ENCODE measurements at places on chromosomes 7 and 10.
A peak's percentile ranks its signal among the peaks of the same experiment; 100 is the strongest.

DNA sequence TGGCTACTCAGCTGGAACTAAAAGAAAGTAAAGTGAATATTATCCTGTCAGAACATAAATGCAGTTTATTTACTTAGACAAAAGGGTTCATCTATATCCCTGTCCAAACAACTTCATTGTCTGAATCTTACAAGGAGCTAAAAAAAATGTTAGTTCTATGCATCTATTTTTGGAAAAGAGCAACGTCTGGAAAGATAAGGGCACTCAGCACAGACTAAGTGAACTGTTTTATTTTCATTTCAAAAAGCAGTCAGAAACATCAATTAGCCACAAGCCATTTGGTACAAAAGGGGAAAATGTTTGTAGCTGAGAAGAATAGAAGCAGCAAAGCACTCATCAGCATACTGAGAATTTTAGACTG lies 245.5 kb downstream of the FOXP2 start:
- DNase-seq: no peak

DNA sequence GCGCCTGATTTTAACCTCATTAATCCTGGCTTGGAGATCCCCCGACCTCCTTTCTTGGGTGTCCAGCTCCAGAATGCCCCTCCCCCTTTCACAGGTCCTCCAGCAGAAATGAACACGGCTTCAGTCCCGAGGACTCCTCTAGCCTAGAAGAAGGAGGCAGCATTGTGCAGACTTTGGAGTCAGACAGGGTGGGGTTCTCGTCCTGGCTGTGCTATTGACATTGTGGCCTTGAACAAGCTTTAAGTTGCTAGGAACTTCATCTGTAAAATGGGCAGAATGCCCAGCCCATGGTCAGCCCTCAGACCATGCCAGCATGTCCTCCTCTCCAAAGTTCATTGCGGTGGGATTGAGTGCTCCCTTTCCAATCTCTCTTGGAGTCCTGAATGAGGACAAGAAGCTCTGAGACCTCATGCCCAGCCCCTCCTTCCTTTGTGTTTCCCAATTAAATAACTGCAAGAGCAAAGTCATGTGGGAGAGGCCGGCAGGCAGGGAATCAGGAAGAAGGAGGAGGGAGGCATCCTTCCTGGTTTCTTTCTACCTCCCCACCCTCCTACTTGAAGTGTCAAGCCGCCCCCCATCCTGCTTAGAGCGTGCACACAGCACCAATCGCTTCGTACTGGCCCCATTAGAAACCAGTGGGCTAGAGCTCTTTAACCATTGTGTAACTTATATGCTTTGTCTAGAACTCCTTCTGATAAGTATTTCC lies 86.4 kb downstream of the RBM20 start:
- no peak for DNase-seq

DNA sequence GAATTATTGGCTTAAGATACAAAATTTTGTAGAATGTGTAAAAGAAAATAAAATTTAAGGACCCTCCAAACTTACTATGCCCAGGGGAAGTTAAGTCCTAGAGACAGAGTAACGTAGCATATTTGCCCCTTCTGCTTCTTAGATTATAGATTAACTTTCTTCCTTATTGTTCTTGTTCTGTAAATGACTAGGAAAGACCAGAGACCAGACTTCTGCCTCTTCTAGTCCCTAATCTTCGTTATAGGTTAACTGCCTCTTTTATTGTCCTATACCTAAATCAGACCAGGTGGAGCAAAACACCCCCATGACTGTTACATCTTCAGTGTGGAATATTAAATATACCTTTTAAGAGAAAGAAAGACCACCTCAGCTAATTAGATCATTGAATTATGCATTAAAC lies 160.5 kb downstream of the PHTF2 start:
- no peak for DNase-seq

DNA sequence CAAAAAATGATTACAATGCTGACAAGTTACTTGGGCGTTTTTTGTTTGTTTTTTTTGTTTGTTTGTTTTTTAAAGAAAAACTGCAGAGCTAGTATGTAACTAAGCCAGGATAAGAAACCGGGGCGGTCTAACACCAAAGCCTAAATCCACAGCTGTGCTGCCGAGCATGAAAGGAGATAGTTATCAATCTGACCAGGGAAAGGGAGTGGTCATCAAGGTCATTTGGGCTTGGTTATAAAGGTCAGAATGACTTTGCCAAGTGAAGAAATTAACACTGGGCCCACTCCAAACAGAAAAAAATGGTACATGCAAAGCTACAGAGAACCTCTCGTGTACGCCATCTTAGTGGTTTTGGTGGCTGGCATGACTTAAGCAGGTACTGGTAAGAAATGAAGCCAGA lies 104.7 kb downstream of the SRPK2 start:
- DNase-seq: no peak

- peak; percentile 22 for DNase-seq
Measured at GRCh38 chr10:8102708-8103401, 48.4 kb downstream of the GATA3 start.

DNA sequence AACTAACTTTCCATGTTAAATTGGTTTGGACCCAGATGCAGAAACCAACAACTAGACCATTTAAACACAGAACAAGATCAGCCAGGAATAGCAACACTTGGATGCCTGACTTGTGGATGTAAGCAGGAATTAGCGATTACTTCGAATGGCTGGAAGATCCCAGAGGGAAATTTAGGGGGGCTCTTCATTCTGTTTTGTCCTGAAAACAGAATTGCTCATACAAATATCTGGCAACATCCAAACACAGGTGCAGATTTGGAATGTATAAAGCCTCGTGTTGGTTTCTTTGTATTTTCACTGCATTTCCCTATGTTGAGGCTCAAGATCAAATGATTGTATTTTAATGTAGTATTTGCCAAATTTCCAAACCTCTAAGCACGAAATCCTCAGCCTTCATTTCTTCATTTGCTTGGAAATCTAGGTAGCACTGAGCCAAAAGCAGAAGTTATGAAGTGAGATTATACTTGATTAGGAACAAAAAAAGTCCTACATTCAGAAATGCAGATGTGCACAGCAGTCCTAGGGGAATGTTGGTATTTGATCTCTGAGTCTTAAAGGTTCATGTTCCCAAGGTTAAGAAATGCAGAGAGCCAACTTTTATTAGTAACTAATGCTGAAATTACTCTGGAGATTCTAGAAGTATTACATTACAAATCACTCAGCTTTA lies 248.7 kb upstream of the TCF7L2 start:
- DNase-seq: no peak

GRCh38 chr10:3747248-3747960 lies 37.6 kb downstream of the KLF6 start:
- no peak for DNase-seq

- no peak for DNase-seq
Measured at GRCh38 chr10:5443429-5443828, 31.1 kb downstream of the NET1 start.

DNA sequence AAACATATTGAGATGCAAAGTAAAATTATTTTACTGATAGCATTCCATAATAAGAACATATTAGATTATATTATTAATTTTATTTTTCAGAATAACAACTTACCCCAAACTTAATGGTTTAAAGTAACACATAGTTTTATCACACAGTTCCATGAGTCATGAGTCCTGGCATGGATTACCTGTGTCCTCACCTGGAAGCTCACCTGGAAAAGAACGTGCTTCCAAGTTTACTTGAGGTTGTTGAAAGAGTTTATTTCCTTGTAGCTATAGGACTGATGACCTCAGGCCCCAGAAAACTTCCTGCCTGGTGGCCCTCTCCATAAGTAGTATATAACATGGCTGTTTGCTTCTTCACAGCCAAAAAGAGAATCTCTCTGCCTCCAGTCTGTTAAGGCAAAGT lies 254.6 kb downstream of the TFEC start:
- no peak for DNase-seq

DNA sequence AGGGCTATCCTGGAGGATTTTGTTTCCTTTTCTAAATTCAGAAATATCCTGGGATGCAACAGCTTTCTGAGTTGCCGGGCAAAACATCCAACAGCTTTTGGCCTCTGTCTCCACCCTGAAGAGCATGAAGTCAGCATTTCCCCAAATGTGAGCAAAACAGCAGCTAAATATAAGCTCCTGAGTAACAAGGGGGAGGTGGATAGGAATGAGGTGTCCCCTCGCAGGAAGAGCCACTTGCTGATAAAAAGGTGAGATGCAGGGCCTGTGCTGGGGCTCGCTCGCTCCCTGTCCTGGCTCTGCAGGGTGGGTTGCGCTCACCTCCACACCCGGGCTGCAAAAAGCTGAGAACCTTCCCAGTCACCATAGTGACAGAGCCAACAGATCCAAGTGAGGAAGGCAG lies 264.3 kb downstream of the ZEB1 start:
- no peak for DNase-seq

DNA sequence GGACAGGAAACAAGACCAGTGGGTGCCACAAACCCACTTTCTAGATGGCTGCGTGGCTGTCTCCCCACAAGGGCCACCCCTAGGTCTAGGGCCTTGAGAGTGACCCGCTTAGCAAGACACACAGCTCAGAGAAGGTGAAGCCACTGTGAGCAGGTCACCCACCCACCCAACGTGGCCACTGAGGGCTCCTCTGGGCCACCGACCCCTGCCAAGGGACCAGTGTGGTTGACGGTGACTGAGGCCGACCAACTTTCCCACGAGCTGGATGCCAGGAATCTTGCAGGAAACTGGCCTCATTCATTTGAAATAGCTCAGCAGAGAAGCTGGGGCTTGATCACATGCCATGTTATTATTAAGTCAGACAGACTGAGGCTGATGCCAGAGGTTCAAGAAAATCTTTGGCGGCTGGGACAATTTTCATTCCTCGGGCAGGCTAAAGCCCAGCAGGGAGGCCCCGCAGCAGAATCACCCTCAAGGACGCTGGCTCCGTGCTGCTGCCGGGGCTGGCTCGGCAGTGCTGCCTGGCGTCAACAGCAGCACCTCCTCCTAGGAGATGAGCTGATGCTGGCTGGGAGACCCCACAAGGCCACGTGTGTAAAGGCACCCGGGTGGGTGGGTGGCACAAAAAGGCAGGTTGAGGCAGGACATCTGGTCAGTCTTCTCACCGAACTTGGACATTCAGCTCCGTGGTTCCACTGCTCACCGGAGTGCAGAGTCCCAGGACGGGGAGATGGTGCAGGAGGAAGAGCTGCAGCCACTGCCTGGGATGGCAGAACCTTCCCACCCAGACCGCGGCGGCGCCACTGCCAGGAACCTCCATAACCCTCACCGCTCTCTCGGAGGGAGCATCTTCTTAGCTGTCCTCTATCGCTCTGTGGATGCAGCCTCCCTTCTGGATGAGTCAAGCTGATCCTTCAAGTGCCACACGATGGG lies 57.8 kb downstream of the ZRANB1 start:
- peak; percentile 8 for DNase-seq

DNA sequence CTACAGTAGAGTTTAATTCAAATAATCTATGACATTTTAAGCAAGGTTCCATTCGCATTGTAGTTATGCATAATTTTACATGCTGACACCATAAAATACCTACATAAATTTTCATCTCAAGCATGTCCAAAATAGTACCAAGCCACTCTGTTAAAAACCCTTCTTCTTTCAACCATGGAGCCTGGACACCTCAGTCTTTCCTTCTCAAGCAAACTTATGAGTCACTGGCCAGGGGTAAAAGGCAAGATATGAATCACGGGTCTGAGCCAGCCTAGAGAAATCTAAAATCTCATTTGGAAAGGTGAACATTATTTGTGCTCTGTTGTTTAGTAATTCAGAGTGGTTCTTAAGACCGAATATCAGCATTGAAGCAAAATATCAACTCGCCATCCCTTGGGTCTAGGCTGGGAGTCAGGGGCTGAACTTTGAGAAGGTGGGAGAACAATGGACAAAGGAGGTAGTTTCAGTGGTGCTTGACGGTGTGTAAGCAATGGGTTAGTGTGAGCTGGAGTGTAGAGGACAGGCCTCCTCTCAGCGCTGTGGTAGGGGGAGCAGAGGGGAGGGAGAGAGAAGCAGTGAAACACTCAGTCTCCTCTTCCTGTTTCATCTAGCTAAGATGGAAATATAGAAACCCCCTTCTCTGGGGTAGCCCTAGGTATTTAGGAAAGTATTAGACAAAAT lies 19.1 kb upstream of the GPAM start:
- no peak for DNase-seq

DNA sequence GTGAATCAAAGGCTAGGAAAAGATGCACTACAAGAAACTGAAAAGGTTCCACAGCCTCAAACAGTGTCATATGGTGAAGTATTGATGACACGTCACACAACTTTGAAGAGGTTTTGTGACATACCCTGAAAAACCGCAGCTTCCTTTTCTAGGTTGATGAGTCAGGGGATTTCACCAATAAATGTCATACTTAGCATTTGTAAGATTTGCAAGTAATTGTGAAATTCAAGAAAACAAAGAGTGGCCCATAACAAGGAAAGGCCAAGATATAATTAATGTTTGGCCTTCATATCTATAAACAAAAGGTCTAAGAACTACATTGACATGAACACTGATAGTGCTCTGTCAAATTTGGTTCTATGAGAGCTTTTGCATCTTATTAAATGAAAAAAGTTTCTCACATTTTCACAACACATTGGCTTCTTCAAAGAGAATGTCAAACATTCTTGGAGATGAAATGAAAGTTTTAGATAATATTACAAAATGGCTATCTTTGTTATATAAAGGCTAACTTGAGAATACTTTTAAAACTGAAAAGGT lies 62.0 kb upstream of the NAMPT start:
- DNase-seq: peak; percentile 86

GRCh38 chr10:90403211-90404000 lies 454.4 kb downstream of the HTR7 start:
- DNase-seq: no peak

- DNase-seq: no peak
Measured at GRCh38 chr7:157979636-157980340, 607.8 kb downstream of the PTPRN2 start.

DNA sequence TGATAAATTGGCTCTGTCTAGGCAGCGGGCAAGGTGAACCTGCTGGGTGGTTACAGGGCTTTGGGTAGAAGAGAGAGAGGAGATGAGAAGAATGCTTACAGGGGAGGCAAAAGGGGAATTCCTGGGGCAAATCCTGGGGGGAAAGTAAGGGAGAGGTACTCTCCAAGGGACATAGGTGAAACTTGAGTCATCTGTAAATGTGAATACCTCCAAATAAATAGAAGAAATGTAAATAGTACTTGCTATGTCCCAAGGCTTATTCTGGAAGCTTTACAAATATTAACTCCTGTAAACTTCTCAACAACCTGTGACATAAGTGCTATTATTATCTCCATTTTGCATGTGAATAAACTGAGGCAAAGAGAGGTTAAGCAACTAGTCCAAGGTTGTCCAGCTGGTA lies 57.7 kb upstream of the CDK13 start:
- DNase-seq: no peak

GRCh38 chr7:1928645-1929348 lies 258.7 kb downstream of the ELFN1 start:
- DNase-seq: no peak

- DNase-seq: no peak
Measured at GRCh38 chr7:36879021-36879420, 154.7 kb upstream of the AOAH start.

Data from natural killer cell (primary cell).